ENCODE measurements at places on chromosomes 16 and 17. TPM values are rescaled to one million over a fixed set of nuclear protein-coding genes. Genes with fewer than 3 reads are reported as not detected.

DNA sequence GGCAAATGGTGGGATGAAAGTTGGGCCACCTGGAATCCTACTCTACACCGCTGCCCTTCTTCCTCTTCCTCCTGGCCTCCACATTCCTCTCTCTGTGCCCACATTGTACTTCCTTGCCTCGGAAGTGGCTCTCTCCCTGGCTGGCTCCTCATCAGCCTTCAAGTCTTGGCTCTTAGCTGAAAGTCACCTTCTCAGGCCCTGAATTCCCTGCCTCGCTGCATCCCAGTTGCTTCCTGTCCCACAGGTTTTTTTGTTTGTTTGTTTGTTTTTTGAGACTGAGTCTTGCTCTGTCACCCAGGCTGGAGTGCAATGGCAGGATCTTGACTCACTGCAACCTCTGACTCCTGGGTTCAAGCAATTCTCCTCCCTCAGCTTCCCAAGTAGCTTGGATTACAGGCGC, 2.6 kb upstream of the PAM16 start:
- no peak for DNase-seq

GRCh38 chr17:20071824-20072691, 62.9 kb downstream of the SPECC1 start:
- no peak for DNase-seq

SLFN14 gene
- not detected for polyA plus RNA-seq

ZPBP2 gene
- not detected for polyA plus RNA-seq

DNA sequence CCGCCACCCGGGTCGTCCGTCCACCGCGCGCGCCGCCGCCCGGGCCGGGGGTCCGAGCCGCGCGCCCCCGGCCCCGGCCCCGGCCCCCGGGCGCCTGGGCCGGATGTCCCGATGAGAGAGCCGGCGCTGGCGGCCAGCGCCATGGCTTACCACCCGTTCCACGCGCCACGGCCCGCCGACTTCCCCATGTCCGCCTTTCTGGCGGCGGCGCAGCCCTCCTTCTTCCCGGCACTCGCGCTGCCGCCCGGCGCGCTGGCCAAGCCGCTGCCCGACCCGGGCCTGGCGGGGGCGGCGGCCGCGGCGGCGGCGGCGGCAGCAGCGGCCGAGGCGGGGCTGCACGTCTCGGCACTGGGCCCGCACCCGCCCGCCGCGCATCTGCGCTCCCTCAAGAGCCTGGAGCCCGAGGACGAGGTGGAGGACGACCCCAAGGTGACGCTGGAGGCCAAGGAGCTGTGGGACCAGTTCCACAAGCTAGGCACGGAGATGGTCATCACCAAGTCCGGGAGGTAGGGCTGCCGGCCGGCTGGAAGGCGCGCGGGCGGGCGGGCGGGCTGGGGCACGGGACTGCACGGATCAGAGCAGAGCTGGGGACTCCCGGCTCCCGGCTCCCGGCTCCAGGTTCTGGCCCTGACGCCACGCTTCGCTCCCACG, 548 bp downstream of the TBX2 start:
- DNase-seq, result peak; percentile 27

ODAD4 gene
- polyA plus RNA-seq, result 0.23 TPM

All from mammary epithelial cell (primary cell).